ENCODE measurements at places on chromosomes 6 and 20. TPM values are rescaled to one million over a fixed set of nuclear protein-coding genes. Genes with fewer than 3 reads are reported as not detected.
A peak's percentile ranks its signal among the peaks of the same experiment; 100 is the strongest.

The TMEM14B gene
- 72.7 TPM for total RNA-seq

- no peak for DNase-seq
Measured at GRCh38 chr20:11210611-11211010, 536.8 kb upstream of the JAG1 start.

DNA sequence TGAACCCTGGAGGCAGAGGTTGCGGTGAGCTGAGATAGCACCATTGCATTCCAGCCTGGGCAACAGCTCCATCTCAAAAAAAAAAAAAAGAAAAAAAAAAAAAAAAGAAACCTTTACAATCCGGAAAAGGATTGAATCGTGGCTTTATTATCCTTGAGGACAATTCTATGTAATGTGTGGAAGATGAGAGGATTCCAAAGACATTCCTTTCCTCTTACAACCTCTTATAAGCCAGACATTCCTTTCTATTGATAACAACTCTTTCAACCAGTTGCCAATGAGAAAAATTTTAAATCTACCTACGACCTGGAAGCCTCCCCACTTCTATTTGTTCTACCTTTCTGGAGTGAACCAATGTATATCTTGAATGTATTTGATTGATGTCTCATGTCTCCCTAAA lies 91.2 kb upstream of the EEF1E1 start:
- no peak for DNase-seq

The MAP1LC3A gene
- 11.3 TPM for total RNA-seq

The BMP7 gene
- 40.7 TPM for total RNA-seq

DNA sequence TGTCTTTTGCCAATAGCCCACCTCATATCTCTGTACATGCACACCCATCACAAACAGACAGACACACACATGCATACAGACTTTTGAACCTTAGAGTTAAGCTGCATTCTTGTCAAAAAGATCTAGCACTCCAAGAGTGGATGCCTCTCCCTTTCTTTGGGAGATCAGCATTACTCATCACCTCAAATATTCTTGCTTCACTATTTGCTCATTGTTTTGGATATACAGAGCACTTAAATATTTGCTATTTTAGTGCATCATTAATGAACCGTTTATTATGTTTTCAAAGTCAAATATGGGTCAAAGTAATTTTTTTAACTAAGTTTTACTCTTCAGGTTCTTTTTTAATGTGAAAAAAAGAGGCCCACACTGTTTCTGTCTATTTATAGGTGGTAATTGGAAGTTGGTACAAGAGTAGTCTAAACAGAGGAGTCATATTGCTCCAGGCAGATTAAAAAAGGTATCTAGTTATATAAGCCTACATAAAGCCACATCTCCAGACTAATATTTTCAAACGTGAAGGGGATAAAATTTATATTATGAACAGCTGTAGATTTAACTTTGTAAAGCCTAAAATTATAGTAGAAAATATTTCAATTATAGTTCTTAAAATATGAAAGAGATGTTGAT lies 102.6 kb downstream of the FLRT3 start:
- DNase-seq: no peak

DNA sequence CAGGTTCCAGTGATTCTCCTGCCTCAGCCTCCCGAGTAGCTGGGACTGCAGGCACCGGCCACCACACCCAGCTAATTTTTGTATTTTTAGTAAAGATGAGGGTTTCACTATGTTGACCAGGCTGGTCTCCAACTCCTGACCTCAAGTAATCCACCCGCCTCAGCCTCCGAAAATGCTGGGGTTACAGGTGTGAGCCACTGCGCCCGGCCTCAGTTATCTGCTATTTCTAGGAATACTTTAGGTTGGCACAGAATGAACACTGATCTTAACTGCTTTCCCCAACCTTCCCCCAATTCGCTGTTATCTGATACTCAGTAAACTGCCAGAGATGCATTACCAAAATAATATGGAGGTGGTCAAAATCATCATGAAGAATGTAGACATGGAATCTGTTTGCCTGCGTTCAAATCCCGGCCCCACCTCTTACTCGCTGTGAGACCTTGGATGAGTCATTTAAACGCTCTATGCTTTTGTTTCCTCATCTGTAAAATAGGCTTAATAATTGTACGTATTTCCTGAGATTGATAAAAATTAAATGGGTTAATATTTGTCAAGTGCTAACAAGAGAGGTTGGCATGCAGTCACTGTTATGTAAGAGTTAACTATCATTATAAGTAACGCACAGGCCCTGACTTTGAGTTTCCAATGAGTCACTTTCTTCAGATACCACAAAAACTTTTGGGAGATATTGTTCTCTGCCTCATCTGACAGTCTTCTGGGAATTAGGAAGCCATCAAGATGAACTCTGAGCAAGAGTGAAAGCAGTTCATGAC lies 44.5 kb upstream of the NCOA3 start:
- no peak for DNase-seq

DNA sequence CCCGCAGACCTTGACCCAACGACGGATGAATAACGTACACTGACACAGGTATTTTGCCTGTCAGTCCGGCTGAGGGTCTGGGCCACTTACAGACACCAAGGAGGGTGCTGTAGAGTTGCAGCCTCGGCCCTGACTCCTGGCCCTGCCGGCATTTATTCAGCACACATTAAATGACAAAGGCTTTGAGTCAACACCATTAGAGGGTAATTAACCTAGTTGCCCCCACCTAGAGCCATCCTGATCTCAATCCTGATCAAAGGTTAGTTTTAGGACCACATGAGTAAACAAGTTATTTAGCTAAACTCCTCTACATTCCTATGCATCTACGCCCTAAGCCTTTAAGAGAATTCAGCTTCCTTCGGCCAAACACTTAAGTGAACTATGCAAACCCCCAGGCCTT lies 11.9 kb upstream of the PM20D2 start:
- peak; percentile 29 for DNase-seq

- no peak for DNase-seq
Measured at GRCh38 chr6:150150458-150150820, 7.6 kb downstream of the PPP1R14C start.

GRCh38 chr6:25560865-25561264 lies 91.2 kb upstream of the SCGN start:
- DNase-seq: no peak

- no peak for DNase-seq
Measured at GRCh38 chr6:17172836-17173470, 71.1 kb downstream of the STMND1 start.

DNA sequence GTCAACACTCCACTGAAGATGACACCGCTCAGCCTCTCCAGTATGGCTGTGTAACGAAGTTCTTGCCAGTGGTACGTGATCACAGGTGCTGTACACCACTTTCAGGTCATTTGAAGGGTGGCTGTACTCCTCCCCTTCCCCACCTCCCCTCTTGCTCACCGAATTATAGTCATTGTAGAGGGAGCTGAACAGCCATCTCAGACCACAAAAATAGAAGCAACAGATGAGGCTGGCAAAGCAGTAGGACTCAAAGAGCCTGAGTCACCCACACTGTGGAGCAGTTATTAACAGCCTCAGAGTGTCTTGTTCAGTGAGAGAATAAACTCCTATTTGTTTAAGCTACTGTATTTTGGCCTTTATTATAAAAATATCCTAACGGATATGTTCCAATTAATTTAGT lies 192.5 kb upstream of the MCHR2 start:
- DNase-seq: no peak

DNA sequence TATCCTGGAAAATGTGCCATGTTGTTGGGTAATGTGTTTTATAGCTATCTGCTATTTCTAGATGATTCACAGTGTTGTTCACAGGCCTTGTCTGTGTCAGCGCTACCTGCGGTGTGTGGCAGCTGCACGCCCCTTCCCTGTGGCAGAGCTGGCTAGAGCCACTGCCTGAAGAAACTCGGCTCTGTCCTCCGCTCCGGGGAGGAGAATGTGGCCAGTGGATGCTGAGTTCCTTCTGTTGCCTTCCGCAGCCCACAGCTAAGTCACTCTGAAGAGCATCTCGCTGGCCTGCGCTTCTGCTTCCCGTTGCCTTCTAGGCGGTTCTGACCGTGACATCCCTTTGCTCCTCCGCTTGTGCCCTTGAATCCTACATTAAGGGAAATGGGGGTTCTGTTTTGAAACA lies 135.1 kb downstream of the PLG start:
- DNase-seq: no peak

- DNase-seq: no peak
Measured at GRCh38 chr6:40681622-40682021, 94.5 kb upstream of the LRFN2 start.

- DNase-seq: peak; percentile 28
Measured at GRCh38 chr6:10390495-10391298, 24.2 kb downstream of the TFAP2A start.

The MRAP2 gene
- total RNA-seq: 4.9 TPM

DNA sequence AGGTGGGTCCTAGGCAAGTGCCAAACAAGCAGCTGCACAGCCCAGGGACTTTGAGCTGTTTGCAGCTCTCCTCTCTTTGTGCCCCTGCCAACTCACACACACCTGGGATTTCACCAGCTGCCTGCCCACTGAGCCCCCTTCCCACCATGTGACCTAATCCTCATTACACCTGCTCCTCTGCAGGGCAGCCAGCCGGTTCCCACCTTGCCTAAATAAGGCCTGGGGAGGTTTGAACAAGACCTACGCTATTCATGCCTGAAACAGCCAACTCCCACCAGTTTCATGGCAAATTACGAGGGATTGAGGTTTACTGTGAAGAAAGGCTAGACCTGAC lies 92.6 kb upstream of the SOX4 start:
- no peak for DNase-seq

GRCh38 chr20:54649511-54649962 lies 174.1 kb downstream of the DOK5 start:
- DNase-seq: peak; percentile 86

DNA sequence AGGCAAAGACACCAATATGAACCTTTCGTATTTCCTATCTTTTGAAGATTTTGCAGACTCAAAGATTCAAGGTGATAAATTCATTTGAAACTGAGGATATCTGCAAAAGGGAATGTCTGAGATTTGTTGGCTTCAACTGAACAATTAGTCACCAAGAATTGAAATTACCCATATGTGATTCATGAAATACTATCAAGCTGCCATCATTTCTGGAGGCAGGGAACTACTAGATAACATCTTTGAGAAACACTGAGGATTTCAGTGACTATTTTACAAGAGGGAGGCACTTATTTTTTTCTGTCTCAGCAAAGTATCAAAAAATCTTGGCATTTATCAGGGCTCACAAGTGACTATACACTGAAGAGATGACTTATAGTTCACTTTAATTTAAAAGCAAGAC lies 39.8 kb upstream of the MMS22L start:
- DNase-seq: no peak

GRCh38 chr6:71588490-71588889 lies 297.9 kb upstream of the RIMS1 start:
- DNase-seq: peak; percentile 38

- DNase-seq: peak; percentile 85
Measured at GRCh38 chr6:145814501-145815308, at the start of gene FBXO30. FBXO30 (minus strand) TSS chr6:145814795; CDS start chr6:145806405, 8,390 bp downstream.

The HCK gene
- 1.4 TPM for total RNA-seq

GRCh38 chr6:48826901-48827701 lies 636.0 kb downstream of the MMUT start:
- DNase-seq: no peak

DNA sequence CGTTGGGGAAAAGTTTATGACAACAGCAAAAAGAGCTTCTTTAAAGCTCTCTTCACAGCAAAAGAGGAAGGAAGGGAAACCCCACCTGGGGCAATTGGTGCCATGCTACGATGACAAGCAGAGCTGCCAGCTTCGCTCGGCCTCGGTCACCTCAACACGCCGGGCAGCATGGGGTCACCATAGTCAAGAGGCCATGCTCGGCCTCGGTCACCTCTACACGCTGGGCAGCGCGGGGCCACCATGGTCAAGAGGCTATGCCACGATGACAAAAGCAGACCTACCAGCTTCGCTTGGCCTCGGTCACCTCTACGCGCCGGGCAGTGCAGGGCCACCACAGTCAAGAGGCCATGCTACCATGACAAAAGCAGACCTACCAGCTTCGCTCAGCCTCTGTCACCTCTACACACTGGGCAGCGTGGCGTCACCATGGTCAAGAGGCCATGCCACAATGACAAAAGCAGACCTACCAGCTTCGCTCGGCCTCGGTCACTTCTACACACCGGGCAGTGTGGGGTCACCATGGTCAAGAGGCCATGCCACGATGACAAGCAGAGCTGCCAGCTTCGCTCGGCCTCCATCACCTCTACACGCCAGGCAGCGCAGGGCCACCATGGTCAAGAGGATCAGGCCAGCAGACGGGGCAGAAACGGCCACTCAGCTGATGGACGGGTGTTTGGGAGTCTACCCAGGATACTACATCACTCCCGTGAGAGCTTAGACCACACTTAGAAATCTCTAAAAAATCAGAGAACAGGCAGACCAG lies 12.1 kb downstream of the APMAP start:
- DNase-seq: no peak

- DNase-seq: peak; percentile 77
Measured at GRCh38 chr6:137866914-137867684, at the start of gene TNFAIP3. TNFAIP3 (plus strand) TSS chr6:137867259; CDS start chr6:137871228, 3,969 bp downstream.

DNA sequence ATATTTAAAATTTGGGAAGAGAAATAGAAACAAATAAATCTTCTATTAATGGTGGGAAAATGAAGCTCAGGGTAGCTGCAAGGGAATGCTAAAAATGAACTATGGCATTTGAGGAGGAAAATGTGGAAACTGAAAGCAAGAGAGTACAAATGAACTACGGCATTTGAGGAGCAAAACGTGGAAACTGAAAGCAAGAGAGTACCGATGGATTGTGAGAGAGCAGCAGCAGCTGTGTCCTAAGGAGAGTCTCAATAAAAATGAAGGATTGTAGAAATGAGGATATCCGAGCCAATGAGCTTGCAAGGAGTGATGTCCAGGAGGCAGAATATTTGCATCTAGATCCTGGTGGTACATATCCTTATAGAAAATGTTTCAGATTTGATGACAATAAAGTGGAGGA lies 547.1 kb upstream of the ZNF337 start:
- no peak for DNase-seq

DNA sequence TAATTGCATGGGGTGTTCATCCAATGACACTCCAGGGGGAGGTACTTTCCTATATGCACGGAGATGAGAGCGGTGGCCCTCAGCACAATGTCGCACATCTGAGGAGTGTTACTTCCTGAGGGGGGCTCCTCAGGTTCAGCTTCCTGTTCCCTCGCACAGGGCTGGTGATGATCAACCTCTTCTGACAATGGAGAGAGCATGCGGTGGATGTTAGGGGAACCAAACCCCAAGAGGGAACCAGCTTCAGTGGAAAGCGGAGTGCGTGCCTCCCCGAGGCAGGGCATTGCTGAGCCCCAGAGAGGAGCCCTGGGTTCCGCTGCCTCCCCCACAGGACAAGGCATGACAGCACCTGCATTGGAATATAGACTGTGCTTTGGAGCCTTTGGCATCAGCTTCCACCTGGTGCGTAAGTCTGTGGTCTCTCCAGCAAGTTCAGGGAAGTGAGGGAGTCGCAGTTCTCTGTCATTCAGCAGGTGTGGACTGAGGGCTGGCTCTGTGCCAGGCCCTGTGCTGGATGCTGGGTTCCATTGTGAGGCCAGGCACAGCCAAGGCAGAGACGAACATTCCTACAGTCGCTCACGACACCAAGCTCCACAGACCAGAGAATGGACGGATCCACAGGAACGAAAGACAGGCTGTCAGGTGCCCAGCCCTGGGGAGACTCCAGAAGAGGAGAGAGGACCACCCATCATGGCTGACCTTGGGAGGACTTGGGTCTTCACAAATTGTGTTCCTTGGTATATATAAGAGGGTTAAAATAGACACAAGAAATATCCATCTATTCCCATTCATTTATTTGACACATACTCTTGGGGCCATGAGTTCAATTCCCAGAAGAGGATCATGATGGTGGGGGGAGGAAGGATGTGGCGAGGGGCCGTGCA lies 3.9 kb upstream of the ZNF831 start:
- DNase-seq: no peak

Data from WTC11 (cell line).